NCI-H446 (cell line): ENCODE measurements at places on chromosomes 7 and 10.
A peak's percentile ranks its signal among the peaks of the same experiment; 100 is the strongest.

DNA sequence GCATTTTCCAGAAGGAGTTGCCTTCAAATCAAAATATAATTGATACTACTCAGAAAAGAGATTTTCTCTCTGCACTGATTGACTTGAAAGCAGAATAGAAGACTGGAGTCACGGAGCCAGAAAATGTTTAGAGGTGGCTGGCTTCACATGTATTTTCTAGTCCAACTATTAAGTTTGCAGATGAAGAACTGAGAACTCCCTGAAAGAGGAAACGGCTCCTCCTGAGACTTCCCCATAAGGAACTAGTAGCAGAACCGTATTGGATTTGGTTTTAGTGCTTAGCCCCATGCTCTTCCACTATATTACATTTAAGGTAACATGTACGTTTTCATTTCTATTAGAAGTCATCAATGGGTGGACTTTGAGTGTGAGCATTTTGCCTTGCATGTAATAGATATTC, 946.3 kb downstream of the CNTNAP2 start:
- no peak for DNase-seq

GRCh38 chr10:126851414-126852108, 53.7 kb upstream of the DOCK1 start:
- no peak for DNase-seq

GRCh38 chr7:139619367-139619657, 95.8 kb downstream of the CLEC2L start:
- peak; percentile 33 for DNase-seq

DNA sequence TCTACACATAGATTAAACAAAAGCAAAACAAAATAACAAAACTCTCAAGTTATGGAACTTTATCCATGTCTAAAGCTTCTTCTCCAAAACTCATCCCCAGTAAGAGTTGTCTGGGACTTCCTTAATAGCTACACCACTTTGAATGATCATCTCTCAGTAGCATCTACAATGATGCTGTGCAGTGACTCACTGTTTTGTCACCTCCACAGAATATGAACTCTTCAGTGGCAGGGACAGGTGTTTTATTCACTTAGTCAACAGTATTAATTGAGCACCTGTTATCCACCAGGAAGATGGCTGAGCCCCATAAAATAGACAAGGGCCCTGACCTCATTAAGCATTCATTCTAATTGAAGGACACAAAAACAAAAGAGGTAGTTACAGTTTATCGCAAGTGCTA, 350.7 kb downstream of the ELMO1 start:
- DNase-seq: no peak

- DNase-seq: no peak
Observed at GRCh38 chr7:102030696-102031095, 213.3 kb downstream of the CUX1 start.

GRCh38 chr7:2851497-2851896, 7.4 kb upstream of the GNA12 start:
- no peak for DNase-seq

- DNase-seq: no peak
Observed at GRCh38 chr7:73876361-73876760, 15.4 kb downstream of the TMEM270 start.

- no peak for DNase-seq
Observed at GRCh38 chr10:86413046-86413728, 46.6 kb upstream of the GRID1 start.

DNA sequence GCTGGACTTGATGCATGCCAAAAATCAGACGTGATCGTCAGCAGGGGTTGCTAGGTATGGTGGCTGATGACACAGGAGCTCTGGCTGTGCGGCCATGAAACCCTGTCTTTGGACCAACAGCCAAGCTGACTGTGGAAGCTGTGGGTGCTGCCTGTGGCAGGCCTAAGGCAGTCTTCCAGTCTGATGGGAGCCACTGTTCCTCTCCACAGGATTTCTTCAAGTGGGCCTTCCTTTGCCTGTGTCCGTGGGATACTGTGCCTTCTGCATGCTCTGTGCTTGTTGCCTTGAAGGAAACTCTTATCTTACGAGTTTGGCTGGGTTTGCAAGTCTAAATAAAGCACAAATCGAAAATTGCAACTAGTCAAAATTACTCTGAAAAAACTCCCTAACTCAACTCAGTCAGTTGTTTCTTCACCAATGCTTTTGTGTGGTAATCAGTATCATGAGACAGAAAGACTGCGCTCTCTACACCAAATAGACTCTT, 101.9 kb upstream of the PDLIM1 start:
- DNase-seq: no peak

DNA sequence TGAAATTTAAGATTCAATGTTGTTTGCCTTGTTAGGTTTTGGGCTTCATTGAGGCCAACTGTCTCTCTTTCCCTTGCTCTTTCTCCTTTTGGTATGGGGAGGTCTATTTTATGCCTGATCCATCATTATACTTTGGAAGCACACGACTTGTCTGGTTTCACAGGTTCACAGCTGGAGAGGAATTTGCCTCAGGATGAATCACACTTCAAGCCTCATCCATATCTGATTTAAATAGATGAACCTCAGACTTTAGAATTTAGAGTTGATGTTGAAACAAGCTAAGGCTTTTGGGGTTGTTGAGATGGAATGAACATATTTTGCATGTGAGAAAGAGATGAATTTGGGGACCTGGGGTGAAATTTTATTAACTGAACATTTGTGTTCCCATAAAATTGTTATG, 150.5 kb upstream of the IGFBP3 start:
- DNase-seq: no peak

- no peak for DNase-seq
Observed at GRCh38 chr7:127587663-127588018, 570 bp upstream of the ARF5 start.

DNA sequence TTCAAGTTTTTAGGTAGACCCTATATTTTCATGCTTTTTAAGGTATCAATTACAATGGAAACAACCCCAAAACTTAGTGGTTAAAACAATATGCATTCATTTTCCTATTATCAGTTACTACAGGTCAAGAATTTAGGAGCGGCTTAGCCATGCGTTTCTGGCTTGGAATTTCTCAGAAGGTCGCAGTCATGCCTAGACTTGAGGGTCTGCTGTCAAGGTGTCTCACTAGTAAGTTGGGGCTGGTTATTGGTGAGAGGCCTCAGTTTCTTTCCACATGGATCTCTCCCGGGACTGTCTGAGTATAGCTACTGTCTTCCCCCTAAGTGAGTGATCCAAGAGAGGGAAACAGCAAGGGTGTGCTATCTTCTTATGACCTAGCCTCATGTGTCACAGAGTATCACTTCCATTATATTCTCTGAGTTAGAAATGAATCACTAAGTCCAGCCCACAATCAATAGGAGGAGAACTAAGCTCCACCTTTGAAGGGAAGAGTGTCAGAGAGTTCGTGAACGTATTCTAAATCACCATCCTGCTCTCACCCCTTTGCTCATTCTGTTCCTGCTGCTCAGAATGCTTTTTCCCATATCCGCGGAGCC, 80.5 kb downstream of the RTKN2 start:
- no peak for DNase-seq

GRCh38 chr10:120823266-120823665, 27.9 kb upstream of the WDR11 start:
- DNase-seq: peak; percentile 61

DNA sequence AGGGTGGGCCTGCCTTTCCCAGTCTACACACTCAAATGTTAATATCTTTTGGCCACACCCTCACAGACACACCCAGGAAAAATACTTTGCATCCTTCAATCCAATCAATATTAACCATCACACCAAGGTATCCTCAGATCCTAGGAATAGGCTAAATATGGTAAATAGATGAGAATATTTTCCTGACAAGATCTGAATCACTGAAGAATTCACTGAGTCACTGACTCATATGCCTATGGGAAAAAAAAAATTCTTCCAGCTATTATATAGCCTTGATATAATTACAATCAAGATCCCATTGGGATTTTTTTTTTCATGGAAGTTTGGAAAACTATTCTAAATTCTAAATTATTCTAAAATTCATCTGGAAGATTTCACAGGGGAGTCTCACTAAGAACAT, 65.8 kb downstream of the INHBA start:
- DNase-seq: no peak

GRCh38 chr10:22505911-22506685, 160.8 kb downstream of the SPAG6 start:
- peak; percentile 19 for DNase-seq

GRCh38 chr10:59088912-59089573, 87.4 kb upstream of the PHYHIPL start:
- DNase-seq: no peak

GRCh38 chr10:127945341-127945758, 38.4 kb downstream of the PTPRE start:
- no peak for DNase-seq

- DNase-seq: no peak
Observed at GRCh38 chr10:32931593-32931992, 26.4 kb downstream of the ITGB1 start.

DNA sequence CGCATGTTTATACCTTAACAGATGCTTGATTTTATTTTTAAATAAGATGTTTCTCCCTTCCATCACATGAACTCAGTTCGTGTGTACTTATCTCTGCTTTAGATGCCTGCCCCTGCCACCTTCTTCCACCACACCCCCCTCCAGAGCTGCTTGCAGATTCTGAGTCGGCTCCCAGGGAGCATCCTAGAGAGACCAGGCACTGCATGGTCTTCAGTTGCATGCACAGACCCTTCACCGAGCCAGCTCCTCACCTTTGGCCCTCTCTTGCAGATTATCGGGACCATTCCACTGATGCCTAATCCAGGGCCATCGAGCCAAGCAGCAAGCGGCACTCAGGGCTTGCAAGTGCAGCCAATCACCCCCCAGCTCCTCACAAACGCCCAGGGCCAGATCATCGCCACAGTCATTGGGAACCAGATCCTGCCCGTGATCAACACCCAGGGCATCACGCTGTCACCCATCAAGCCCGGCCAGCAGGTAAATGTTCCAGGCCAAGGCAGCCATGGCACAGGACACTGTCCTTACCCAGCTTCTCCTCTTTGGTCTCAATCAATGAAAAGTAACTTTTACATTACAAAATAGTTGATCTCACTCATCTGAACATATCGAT, 133.3 kb upstream of the YAE1 start:
- no peak for DNase-seq

DNA sequence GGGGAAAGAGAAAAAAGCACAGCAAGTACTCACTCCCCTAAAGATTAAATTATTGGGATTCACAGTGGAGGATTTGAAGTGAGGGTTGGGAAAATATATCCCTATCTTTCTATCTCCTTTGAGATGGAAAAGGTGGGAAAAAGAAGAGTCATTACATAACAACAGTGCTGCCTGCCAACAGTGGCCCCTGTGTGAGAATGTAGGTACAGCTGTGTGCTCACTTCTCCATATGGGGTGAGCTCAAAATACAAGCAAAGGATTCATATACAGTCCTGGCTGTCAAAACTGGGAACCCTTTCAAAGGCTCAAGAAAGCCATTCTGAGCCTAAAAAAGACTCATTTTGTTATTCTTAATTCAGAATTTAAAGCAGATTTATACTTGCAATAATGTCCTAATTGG, 458.5 kb downstream of the GPAM start:
- DNase-seq: no peak

DNA sequence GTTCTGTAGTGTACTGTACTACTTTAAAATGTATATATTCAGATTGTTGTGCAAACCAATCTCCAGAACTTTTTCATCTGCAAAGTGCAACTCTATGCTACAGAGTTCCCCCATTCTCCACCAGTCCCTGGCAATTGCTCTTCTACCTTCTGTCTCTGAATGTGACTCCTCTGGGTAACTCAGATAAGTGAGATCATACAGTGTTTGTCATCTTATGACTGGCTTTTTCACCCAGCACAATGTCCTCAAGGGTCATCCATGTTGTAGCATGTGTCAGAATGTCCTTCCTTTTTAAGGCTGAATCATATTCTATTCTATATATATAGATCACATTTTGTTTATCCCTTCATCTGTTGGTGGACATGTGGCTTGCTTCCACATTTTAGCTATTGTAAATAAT, 10.8 kb downstream of the SLIT1 start:
- no peak for DNase-seq

GRCh38 chr7:20795881-20796280, 9.2 kb upstream of the SP8 start:
- DNase-seq: no peak

GRCh38 chr10:92150823-92151222, 140.1 kb downstream of the CPEB3 start:
- DNase-seq: peak; percentile 30

GRCh38 chr7:114242992-114243507, 171.6 kb upstream of the FOXP2 start:
- no peak for DNase-seq

- DNase-seq: peak; percentile 43
Observed at GRCh38 chr7:112162142-112162766, 43.9 kb downstream of the DOCK4 start.

- DNase-seq: peak; percentile 18
Observed at GRCh38 chr7:48708635-48709034, 215.7 kb upstream of the CDC14C start.

- no peak for DNase-seq
Observed at GRCh38 chr7:56077681-56078080, 13.6 kb downstream of the SUMF2 start.

DNA sequence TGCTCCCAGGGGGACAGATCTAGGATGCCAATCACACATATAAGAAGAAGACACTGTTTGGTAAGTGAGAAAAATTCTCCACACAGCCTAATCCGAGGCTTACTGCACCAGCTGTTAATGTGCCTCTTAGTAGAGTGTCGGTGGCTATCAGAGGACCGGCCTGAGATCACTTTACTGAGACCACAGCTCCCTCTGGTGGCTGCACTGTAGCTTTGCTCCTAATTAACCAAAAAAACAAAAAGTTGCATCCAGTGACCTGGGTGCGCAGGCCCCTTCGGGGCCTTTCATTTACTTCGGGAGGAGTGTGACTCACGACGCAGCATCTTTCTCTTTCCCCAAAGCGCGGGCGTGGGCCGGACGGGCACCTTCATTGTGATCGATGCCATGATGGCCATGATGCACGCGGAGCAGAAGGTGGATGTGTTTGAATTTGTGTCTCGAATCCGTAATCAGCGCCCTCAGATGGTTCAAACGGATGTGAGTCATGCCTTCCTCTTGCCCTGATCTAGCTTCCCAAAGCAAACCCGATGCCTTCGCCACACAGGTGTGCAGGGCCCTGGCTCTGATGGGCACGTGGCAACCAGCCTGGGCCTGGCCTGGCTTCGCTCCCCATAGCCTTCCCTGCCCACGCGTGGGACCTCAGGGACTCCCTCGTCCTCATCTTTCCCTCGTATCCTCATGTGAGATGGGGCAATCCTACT, 56.7 kb downstream of the MKI67 start:
- DNase-seq: no peak

GRCh38 chr10:97729014-97729413, 7.9 kb upstream of the ZFYVE27 start:
- DNase-seq: no peak

GRCh38 chr7:105268511-105269392, 120.0 kb downstream of the SRPK2 start:
- peak; percentile 20 for DNase-seq
